Activated naive CD4-positive, alpha-beta T cell (primary cell): ENCODE measurements at places on chromosomes 11 and 22.

- no peak for DNase-seq
Measured at GRCh38 chr22:39847477-39847876, 46.1 kb downstream of the ENTHD1 start.

- DNase-seq, result no peak
Measured at GRCh38 chr11:133753150-133753549, 92.2 kb downstream of the SPATA19 start.

DNA sequence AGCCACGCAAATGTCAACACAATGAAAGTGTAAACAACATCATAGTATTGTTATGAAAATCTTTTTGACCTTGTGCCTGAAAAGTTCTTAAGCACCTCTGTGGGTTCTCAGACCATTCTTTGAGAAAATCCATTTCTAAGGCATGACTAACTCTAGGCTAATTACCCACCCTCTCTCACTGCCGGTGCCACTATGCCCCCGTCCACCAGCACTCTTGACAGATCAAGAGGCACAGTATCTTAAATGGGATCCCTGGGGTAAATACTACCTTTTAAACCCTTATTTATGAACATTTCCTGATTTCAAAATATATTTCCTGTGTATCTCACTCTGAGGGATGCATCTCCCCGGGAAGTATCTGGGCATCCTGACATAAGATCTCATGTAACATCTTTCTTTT, 607.5 kb downstream of the METTL15 start:
- no peak for DNase-seq

DNA sequence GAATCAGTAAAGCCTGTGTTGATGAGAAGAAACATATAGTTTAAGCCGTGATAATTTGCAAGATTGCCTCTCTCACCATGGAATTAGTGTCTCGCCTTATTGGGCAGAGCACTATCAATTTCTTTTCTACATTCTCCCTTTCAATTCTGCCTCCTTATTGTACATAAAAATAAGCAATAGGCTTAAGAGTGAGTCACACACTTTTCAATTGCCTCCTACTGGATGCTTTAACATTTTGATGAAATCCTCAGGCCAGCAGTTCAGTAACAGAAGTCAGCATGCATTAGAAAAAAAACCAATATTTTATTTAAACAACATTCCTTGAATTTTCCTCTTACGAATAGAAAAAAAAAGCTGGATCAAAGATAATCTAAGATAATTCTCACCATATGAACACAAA, 33.8 kb upstream of the VWA5A start:
- no peak for DNase-seq

GRCh38 chr11:36868380-36868779, 270.3 kb upstream of the RAG2 start:
- no peak for DNase-seq

- no peak for DNase-seq
Measured at GRCh38 chr11:85886089-85887056, 31.2 kb downstream of the CCDC83 start.

- DNase-seq, result no peak
Measured at GRCh38 chr11:74853223-74853622, 95.7 kb downstream of the XRRA1 start.
